ENCODE measurements at places on chromosomes 7 and 10.

DNA sequence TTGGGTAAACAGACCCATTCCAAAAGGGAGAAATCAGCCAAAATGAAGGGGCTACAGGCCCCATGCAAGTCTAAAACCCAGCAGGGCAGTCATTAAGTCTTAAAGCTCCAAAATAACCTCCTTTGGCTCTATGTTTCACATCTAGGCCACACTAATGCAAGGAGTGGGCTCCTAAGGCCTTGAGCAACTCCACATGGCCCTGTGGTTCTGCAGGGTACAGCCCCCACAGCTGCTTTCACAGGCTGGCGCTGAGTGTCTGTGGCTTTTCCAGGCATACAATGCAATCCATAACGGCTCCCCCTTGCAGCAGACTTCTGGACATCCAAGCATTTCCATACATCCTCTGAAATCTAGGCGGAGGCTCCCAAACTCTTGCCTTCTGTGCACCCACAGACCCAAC lies 9.0 kb downstream of the TMEM243 start:
- no peak for DNase-seq

- DNase-seq = no peak
Observed at GRCh38 chr10:49289480-49289879, 9.5 kb upstream of the C10orf71 start.

GRCh38 chr10:132908621-132909295 lies 33.6 kb downstream of the CFAP46 start:
- DNase-seq = no peak

- no peak for DNase-seq
Observed at GRCh38 chr10:131923038-131923756, 22.4 kb downstream of the PPP2R2D start.

GRCh38 chr7:41691286-41692190 lies 11.4 kb downstream of the INHBA start:
- DNase-seq = no peak

- DNase-seq = no peak
Observed at GRCh38 chr10:99539820-99540219, 7.1 kb downstream of the NKX2-3 start.

GRCh38 chr7:152108359-152108758 lies 82.9 kb downstream of the GALNT11 start:
- no peak for DNase-seq

GRCh38 chr7:40544221-40544723 lies 409.5 kb downstream of the SUGCT start:
- DNase-seq = no peak

- peak; percentile 66 for DNase-seq
Observed at GRCh38 chr7:101085162-101085964, at the start of gene TRIM56. Gene TRIM56 (plus strand): TSS chr7:101085481. CDS start chr7:101087313, 1,832 bp downstream.

- DNase-seq = no peak
Observed at GRCh38 chr7:14934839-14935238, 32.3 kb upstream of the DGKB start.

GRCh38 chr10:103451831-103452505 lies at the start of gene CALHM2:
Gene CALHM2 (minus strand): TSS chr10:103452370. CDS start chr10:103449941, 2,429 bp downstream.
- DNase-seq = peak; percentile 54

DNA sequence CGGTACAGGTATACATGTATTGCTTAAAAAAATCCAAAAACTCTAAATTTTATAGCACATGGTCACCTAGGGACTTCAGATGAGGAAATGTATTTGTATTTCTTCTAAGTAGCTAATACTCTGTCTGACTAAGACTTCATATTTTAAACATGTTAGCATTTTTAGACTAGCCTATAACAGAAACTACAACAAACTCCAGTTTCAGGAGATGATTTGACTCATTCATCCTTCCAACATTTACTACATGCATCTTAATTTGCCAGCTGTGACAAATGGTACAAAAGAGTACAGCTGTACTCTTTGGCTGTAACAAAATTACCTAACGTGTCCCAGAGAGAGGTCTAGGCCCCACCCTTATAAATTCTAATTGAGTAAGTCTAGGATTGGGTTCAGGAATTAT lies 22.2 kb downstream of the TMEM209 start:
- no peak for DNase-seq

DNA sequence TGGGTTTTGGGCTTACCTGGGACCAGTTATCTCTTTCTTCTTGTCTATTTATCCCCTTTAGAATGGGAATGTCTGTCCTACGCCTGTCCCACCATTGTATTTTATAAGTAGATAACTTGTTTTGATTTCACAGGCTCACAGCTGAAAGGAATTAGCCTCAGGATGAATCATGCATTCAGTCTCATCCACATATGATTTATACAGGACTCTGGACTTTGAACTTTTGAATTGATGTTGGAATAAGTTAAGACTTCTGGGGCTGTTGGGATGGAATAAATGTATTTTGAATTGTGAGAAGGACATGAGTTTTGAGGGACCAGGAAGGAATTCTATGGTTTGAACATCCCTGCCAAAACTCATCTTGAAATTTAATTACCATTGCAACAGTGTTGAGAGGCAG lies 112.6 kb downstream of the AMPH start:
- DNase-seq = no peak

GRCh38 chr10:75209921-75210281 lies 695 bp upstream of the VDAC2 start:
- peak; percentile 57 for DNase-seq

Measured in stimulated activated CD8-positive, alpha-beta memory T cell treated with anti-CD3 and anti-CD28 coated beads, Interleukin-4, amount 100 ng/mL, for 24 hours (primary cell).